ENCODE measurements at places on chromosomes 12 and 14.

- DNase-seq = peak; percentile 45
Observed at GRCh38 chr14:57362361-57362760, 28.0 kb upstream of the NAA30 start.

- no peak for DNase-seq
Observed at GRCh38 chr14:95006051-95006450, 151.3 kb downstream of the DICER1 start.

DNA sequence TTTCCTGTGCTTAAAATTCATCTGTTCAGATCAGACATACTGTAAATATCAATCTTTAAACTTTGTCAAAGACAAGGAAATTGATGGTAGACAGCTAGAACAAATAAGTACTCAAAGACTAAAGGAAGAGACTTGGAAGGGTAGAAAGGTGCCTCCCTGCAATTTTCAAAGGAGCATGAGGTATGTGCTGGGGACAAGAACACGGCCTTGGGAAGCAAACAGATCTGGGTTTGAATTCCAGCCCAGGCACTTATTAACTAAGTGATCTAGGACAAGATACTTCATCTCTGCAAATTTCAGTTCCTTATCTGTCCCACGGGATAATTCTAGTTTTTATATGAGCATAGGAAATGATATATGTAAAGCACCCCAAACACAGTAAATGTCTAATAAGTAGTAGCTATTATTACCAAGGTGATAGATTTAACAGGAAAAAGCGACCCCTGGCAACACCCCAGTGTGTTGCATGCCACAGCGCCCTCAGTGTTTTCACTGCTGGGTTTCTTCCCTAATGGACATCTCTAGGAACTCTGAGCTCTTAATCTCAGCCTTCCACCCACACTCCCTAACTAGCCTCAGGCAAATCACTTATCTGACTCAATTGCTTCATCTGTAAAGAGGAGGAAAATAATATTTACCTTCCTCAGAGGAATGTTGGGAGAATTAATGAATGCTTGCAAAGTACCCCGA lies 44.7 kb upstream of the BMP4 start:
- DNase-seq = peak; percentile 13

- peak; percentile 7 for DNase-seq
Observed at GRCh38 chr14:76772300-76773187, 11.3 kb downstream of the VASH1 start.

- peak; percentile 39 for DNase-seq
Observed at GRCh38 chr12:73277971-73278370, 1005.8 kb downstream of the TRHDE start.

GRCh38 chr14:50943943-50944646 lies at the start of gene PYGL:
Gene PYGL (minus strand): TSS chr14:50944483. CDS start chr14:50944403, 80 bp downstream.
- no peak for DNase-seq

GRCh38 chr12:14540801-14541462 lies 26.8 kb downstream of the PLBD1 start:
- DNase-seq = peak; percentile 38

DNA sequence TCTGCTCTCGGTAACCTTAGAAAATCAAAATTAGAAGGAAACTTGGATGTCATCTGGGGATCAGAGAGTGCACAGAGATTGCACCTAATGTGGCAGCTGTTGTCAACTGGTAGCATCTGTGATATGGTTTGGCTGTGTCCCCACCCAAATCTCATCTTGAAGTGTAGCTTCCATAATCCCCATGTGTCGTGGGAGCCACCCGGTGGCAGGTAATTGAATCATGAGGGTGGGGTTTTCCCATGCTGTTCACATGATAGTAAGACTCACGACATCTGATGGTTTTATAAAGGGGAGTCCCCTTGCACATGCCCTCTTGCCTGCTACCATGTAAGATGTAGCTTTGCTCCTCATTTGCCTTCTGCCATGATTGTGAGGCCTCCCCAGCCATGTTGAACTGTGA lies 127.7 kb upstream of the SRRM4 start:
- no peak for DNase-seq

GRCh38 chr12:52380271-52380694 lies 5.2 kb downstream of the KRT84 start:
- DNase-seq = peak; percentile 13

GRCh38 chr14:80202888-80203562 lies 8.3 kb downstream of the DIO2 start:
- no peak for DNase-seq

All from renal cortical epithelial cell (primary cell).